Lower leg skin (tissue), 4 donors: ENCODE measurements at places on chromosomes 2 and 18.

DNA sequence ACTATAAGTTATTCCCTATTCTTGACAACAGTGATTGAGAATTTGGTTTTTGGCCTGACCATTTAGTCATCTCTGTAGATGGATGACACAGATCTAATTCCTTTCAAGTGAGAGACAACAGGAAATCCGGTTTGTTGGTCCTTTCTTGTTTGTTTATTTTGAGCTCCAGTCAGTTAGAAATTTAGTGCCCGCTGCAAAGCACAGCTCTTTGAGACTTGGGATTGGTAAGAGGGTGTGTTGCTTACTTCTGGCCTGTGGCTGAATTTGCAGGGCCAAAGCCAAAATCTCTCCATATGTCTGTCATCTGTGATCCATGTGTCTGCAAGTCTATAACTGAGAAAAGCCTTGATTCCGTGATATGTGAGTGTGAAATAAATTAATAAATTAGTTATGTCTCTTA is 74.3 kb downstream of the BIN1 start:
- DNase-seq: no peak

DNA sequence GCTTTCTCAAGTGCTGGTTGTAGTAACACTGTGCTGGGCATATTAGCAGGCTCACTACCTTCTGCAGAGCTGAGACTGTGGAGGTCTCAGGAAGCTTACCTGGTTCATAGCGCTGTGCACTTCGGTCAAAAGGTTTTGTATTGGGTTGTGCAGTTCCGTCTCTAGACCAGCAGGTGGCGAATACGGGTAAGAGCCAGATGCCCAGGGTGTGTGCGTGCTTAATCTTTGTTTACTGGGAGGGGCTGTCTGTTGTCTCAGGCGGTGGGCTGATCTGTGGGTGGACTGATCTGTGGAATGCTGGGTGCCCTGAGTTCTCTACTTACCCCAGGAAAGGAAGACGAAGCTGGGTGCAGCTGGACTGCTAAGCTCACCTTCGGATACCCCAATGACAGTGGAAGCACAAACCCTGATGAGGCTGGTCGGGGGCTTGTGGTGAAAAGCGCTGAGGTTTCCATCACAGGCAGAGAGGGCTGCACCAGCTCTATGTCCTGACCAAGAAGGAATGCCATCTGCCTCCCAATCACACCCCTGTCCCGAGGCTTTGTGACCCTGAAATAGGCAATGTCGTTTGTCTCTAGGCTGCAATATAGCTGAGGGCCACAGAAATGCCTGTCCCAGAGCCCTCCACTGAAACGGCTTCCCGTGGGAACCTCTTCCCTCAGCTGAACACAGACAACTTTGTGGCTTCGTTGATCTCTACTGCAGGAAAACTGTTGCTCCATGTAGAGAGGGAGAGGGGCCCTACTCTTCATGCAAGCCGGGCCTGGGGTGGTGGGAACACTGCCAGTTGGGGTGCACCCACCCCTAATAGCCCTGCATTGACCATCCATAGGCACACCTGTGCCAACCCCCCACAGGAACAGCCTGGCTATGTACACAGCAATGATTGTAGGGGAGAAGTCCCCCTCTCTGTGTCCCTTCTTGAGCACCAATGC is 45.9 kb upstream of the FAM117B start:
- DNase-seq: peak; percentile 87

DNA sequence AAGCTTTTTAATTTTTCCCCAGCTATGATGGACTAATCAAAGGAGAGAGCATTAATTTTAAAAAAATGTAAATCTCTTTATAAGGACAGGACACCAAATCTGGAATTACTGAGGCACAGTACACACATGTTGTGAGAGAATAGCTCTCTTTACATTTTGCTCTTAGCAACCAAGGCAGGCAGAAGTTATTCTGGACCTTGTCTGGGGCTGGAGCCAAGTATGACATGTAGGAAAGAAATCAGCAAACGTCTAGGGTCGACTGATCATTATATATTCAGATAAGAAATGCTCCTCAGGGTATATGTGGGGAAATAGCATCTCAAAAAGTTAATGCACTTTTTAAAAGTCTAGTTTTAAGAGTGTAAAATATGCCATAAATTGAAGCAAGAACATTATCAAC is 1330.0 kb upstream of the CELF4 start:
- no peak for DNase-seq

DNA sequence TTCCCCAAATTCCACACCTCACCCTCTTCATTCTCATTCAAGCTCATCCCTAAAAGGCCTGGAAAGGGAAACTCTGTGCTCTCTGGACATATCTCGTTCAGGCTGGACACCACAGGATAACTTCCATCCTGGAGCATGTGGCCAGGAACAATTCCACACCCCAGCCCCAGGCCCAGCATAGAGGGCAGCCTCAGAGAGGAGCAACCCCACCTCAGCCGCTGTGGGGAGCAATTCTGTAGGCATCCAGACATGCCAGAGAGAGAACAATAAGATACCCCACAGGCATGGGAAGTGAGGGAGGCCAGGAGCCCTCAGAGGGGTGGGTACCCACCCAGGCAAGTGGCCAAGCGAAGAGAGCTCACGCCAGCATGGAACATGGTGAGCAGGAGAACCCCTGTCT is 143.4 kb downstream of the GFPT1 start:
- no peak for DNase-seq

- no peak for DNase-seq
Measured at GRCh38 chr2:83851066-83851465, 608.0 kb downstream of the SUCLG1 start.

DNA sequence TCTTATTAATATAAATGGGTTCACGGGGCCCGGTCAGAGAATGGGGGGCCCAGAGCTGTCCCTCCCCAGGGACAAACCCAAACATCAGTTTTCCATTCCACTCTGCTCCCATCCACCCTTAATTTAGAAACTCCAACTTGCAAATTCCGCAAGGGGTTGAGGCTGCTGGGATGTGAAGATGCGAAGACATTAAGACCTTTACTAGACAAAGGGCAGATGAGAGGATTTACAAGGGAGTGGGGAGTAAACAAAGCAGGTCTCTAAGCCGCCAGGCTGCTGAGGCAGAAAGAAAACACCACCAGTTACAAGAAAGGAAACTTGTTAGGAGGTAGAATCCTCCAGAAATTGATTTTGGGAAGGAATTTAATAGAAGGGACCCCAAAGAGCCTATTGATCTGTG is 33.1 kb downstream of the MARCO start:
- DNase-seq: peak; percentile 50

DNA sequence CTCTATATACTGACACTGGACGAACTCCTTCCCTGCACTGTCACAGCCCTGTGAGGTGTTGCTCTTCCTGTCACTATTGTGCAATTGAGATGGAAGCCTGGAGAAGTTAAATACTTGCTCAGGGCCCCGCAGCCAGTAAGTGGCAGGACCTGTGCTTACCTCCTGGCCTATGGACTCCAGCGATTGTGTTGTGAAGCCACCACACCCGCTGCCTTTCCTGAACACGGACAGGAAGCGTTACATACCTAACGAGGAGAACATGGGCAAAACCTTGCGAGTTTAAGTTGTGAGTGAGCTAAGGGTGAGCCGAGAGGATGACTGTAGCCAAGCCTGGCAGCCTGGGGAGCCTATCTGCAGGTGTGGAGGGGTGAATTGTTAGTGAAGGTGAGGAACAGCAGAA is 26.1 kb downstream of the RAB31 start:
- DNase-seq: no peak

DNA sequence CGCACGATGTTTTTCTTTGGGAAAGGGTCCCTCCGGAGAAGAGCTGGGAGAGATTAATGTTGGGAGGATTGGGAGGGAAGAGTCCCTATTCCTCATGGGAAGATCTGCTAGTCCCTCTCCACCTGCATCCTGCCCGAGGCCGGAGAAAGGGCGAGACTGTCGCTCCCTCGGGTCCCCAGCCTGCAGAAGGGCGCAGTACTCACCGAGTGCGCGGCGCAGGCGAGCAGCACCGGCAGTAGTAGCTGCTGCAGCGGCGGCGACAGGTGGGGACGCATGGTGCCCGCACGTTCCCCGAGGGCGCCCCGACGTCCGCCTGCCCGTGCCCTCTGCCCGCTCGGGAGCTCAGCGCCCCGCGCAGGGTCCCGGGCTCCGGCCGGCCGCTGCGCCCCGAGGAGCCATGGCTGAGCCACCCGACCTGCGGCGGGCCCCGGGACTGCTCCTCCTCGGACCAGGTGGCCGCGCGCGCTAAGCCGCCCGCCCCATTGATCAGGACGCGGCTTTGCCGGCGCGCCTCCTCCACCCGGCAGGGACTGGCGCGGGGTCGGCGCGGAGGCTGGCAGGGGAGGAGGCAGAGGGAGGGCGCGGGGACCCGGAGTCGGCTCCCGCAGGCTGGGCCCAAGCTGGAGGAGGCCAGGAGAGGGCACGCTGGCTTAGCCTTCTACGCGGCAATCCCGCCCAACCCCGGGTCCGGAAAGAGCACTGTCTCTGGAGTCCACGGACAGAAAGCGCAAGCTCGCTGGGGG is at the start of gene SCTR:
TSS of gene SCTR (minus strand) at position 532 of the 743 bp plus-strand sequence. CDS start at position 275, 257 bp downstream.
- DNase-seq: peak; percentile 76

DNA sequence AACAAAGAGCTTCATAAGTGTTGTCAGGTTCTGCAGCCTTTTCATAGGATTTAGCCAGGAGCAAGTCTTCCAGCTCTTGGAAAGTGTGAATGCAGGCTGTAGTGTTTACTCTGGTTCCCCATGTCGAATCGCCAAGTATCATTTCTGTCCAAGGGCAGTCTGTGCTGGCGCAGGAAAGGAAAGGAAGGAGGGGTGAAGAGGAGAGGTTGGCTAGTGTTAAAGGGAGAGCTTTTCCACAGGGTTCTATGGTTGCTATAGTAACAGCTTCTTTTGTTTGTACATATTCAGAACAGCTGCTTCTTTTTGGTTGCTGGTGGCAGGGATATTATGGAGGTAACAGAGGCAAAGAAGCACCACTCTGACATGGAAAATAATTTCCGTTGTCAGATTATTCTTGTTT is 69.9 kb downstream of the KCNH7 start:
- DNase-seq: no peak
